Stimulated activated CD4-positive, alpha-beta T cell treated with anti-CD3 and anti-CD28 coated beads, Interleukin-12 subunit alpha, Interleukin-12 subunit beta, amount 100 ng/mL, for 4 hours (primary cell): ENCODE measurements at places on chromosomes 12 and 14.

DNA sequence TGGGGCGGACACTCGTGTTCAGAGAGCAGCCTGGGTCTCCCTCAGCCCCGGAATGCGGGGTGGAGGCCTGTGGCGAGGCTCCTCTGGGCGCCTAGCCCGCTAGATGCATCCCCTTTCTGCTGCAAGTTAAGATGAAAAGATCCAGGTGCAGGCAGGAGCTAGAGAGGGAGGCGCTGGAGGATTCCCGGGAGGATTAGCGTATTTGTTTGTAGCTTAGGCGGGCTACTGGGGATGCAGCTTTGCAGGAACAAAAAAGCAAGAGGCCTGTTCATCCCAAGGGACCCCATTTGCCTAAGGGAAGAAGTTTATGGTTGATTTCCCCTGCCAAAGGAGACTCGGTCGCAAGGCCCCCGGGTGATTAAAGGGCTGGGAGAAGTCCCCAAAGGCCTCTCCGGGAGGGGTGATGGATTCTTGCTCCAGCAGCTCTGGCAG, 824 bp downstream of the CCDC177 start:
- no peak for DNase-seq

- DNase-seq: no peak
Observed at GRCh38 chr14:44291366-44291915, 215.6 kb downstream of the FSCB start.

GRCh38 chr12:120658286-120659150, 18.1 kb downstream of the CABP1 start:
- DNase-seq: no peak

DNA sequence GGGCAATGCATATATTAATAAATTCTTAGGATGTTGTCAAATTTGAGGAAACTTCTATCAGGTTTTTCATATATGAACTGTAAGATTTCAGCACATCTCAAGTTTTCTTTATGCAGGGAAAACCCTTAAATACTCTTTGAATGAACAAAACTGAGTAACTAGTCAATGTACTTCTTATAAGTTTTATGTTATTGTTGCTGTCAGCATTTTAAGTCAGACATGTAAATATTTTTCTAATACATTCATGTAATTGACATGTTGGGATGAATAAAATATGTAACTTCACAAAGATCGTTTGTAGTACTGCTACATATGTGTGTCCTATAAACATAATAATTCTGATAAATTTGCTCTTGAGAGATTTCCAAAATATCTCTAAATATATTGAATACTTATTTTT, 109.6 kb downstream of the BMP4 start:
- no peak for DNase-seq

DNA sequence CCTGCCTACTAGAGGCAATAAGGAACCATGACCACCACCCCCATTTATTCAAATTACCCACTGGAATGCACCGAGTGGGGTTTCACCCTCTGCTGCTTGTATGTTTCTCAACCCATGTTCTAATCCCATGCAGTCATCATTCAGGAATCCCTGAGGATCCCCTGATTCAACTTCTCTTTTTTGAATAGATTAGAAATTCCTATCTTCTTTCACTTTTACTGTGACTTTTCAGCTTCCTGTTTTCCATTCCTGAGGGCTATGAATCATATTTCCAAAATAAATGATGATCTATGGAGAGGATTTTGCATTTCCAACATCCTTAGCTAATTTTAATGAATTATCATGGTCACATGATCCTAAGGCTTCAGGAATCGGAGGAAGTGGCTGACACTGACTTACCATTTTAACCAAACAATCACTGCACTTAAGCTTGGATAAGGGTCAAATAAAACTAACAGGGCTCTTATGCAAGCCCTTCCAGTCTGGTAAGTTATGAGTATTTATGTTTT, 19.4 kb upstream of the P2RX4 start:
- DNase-seq: no peak

- DNase-seq: no peak
Observed at GRCh38 chr14:104072586-104072985, 12.9 kb upstream of the ASPG start.

DNA sequence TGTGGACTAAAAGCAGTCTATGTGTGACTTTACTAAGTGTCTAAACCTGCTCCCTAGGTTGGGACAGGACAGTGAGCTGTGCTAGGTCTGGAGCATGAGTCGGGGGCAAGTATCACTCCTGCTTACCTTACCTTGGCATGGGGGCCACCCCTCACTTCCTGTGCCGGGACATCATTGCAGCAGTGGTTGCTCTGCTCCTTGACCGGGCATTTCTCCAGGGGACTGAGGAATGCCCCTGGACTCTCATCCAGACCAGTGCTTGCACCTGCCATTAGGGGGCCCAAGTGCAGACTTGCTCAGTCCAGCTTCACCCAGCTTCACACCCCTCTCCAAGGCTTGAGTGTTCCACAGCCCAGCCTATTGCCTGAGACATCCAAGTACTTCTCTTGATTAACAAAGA, 84.7 kb upstream of the NELL2 start:
- no peak for DNase-seq

DNA sequence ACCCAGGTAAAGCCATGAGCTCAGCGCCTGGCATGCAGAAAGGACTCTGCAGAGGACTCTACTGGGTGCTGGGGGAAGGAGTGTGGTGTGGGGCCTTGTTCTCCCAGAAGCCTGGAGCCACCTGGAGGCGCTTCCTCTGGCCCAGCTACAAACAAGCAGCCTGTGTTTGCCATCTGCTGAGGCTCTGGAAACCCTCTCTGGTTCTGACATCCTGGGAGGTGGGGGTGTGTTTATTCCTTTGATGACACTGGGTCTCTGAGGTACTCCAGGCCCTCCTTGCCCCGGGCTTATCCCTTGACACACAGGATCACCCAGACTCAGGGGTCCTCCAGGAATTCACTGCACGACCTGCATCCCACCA, 44.9 kb downstream of the RNF34 start:
- DNase-seq: no peak
